H9 (cell line): ENCODE measurements at places on chromosomes 2 and 18.

DNA sequence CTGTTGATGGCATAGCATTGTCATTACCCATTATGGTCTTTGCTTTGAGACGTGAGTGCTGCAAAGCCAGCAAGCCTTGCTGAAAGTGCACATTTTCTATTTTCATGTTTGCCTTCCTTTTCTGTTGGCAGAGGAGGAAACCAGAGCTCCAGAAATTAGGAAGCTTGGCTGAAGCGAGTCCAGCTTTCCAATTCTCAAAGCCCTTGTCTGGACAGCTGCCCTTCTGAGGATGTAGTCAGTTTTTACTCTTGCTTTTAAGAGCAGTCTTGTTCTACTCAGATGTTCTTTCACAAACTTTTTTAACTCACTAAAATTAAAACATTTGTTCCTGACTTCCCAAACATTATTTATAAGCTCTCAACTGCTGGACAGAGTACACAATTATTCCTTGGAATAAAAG lies 93.8 kb downstream of the ICOS start:
- DNase-seq: no peak

GRCh38 chr2:121583555-121583954 lies 52.9 kb downstream of the RNU4ATAC start:
- no peak for DNase-seq

DNA sequence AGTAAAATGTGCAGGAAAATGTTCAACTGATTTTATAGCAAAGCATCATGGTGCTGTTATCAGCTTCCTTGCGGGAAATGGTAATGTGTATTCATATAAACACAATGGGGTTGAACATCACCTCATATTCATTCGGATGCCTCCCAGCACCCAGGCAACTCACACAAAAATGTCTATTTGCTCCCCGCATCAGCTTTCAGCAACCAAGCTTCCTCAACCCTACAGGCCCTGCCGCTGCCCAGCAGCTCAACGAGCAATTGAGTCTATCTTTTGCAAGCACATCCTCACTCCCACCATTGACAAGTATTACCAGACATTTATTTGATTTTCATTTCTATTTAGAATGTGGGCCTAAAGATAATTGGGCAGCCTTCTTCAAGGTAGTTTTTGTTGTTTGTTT lies 2161.4 kb upstream of the PIK3C3 start:
- DNase-seq: no peak

- DNase-seq: no peak
Observed at GRCh38 chr2:240287011-240287410, 146.6 kb upstream of the OTOS start.

DNA sequence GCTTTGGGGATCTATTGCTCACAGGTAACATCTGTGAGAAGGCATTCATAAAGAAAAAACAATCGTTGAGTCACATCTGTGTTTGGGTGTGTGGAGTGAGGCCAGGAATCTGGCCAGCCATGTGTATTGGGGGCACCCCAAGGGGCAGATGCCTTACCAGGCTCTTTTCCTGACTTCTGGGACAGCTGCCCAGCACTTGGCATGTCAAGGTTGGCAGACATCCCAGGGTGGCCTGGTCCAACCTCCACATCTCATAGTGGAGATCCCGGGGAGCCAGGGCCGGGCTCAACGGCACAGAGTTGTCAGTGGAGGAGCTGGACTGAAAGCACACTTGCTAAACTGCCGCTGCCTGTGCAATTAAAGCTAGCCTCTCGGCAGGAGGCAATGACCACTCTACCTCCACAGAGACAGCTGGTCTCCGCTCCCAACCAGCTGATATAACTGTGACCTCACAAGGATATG lies 75.3 kb upstream of the MGAT4A start:
- DNase-seq: no peak

DNA sequence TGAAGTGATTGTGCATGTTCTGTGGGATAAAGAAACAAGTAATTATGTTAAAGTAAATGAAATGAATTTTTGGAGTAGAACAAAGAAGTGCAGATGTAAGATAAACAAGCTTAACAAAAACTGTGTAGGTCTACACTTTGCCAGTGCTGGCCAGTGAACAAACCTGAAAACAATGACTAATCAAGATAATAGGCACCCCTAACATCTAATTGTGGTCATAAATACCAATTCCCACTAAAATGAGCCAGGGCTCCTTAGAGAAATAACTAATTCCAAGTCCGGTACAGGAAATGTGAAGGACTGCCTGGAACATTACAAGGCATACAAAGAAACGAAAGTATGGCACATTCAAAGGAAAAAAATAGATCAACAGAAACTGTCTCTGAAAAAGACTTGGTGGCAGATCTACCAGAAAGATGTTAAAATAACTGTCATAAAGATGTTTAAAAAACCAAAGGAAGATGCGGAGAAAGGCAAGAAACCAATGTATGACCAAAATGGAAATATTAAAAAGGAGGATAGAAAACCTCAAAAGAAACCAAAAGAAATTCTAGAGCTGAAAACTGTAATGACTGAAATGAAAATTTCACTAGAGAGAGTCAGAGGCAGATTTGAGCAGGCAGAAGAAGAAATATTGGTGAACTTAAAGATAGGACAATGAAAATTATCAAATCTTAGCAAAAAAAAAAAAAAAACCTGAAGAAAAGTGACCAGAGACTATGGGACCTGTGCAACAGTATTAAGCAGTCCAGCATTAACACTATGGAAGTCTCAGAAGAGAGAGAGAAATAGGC lies 94.7 kb upstream of the SLC66A3 start:
- DNase-seq: no peak
